Fibroblast of lung (primary cell): ENCODE measurements at places on chromosomes 3 and 15. TPM values are rescaled to one million over a fixed set of nuclear protein-coding genes. Genes with fewer than 3 reads are reported as not detected.

USP4 gene
- polyA plus RNA-seq: 47.1 and 53.9 TPM in 2 replicates

- DNase-seq: no peak
Observed at GRCh38 chr3:126527455-126528211, 3.7 kb downstream of the CHST13 start.

- no peak for DNase-seq
Observed at GRCh38 chr3:138640537-138640936, 32.0 kb downstream of the FAIM start.

DNA sequence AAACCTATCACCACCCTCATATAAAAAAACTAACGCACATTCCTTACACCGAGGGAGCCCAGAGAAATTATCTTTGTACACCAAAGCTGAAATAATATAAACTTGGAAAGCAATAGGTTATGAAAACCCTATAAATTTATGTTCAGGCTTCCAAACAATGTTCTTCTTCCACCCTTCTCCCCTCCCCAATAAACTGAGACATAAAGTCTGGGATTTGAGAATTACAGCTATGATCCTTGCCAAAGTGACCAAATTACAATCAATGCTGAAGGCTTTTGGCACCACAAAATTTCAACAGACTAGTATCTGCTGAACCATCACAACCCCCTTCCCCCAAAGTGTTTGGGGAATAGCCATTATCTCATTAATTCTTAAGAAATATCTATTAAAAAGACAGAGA lies 237.8 kb downstream of the FMN1 start:
- DNase-seq: no peak

DNA sequence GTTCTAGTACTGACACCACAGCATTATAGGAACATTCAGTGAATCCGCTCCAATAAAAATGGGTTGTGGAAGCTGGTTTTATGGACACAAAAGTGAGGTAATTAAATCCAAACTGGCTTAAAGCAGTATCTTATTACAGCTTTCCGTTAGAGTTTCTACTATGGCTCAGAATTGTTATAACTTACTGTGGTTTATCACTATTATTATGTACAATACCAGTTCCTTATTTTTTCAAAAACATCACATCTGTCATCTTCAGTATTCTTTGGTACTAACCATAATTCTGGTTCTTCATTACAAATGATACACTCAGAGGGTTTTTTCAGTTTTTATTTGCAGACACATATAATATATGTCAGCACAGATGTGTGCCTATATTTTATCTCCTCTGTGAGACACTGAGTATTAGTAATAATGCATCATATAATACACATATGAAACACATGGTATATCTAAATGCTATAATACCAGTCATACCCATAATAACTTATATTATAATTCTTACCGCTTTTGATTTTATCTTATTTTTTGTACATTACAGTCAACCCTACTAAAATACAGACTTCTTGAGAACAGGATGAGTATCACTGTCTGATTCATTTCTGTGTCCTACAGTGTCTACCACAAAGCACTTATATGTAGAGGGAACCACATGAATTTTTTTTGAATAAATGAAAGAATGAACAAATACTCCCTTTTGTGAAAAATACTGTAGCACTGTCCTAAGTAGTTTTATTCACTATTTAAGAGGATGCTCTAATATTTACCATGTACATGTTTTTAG lies 39.0 kb downstream of the CMSS1 start:
- no peak for DNase-seq

GRCh38 chr3:9251055-9251786 lies 1.8 kb upstream of the SRGAP3 start:
- DNase-seq: no peak

DNA sequence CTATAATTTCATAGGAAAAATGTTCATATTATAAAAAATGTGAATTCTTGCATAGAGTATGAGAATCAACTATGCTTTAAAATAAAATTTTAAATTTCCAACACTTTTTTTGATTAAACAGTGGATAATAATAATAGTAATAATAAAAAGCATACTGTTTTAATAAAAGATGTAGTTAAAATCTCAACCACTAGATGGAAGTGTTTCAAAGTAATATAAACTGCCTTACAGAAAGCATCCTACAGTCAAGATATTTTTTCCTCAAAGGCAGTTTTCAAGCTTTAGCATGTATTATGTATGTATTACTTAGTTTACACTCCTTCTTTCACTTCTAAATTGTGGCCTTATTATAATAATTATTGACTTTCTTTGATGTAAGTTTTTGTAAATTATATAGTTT lies 217.5 kb downstream of the CHL1 start:
- peak; percentile 27 for DNase-seq

GRCh38 chr15:68586274-68586961 lies 7.6 kb downstream of the CORO2B start:
- peak; percentile 49 for DNase-seq

DNA sequence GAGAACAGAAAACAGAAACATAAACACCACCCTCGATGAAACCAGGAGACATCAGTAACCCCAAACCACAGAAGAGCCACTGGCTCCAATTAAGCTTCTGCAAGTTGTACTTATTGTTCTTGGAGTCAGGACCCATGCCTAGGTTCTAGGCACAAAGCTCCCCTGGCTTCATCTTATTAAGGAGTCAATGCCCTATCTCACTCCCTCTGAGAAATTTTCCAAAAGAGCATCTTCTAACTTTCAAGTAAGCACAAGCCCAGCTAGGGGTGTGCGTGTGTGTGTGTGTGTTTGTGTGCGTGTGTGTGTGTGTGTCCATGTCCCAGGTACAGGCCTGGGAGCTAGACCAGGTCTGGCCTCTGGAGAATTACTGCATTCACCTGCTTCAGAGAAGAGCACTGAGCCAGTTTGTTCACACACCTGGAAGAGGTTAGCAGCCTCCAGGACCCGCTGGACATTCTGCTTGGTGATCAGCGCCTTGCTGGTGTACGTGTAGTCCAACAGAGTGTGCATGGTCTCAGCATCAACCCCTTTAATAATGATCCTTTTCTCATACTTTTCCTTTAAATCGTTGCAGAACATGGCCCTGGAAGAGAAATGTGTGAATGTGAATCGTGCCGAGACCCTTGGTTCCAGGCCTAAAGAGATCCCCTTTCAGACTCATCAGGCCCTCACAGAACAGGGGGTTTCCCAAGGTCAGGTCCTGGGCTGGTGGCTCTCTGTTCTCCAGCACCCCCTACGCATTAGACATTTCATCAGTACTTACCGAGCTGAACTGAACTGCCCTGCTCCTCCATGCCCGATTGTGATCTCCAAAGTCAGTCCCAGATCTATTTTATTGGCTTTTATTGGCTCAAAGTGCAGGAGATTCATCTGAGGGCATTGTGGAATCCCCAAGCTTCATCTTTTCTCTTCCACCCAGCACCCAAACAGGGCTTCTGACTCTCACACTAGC lies 27.8 kb downstream of the KLHL6 start:
- no peak for DNase-seq

DNA sequence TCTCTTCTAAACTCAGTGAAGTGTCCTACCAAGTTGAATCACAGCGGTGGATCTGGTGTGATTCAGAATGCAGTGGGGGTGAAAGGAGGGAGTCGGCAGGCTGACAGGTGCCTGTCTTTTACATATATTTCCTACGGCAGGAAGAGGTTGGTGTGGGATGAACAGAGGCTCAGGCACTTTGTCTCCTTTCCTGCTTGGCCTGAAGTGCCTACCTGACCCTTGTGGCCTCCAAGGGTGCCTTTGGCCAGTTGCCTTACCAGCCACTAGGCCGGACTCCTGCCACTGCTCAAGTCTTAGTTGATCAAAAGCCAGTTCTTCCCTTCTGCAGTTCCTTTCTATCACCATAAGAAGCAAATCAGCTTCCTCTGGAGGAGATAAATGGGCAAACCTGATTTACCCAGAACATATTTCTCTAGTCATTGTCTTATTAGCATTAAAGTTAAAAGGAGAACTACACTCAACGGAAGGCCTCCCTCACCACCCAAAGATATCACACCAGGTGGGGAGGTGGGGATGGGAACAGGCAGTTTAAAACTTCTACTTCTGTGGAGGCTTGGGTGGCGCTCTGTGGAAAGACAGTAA lies 52.1 kb downstream of the CRTC3 start:
- DNase-seq: no peak

SEMA7A gene
- 12.5 and 18.5 TPM in 2 replicates for polyA plus RNA-seq

GLCE gene
- 21.7 and 33.6 TPM in 2 replicates for polyA plus RNA-seq

GRCh38 chr3:24830230-24831152 lies 335.8 kb upstream of the THRB start:
- DNase-seq: no peak

DNA sequence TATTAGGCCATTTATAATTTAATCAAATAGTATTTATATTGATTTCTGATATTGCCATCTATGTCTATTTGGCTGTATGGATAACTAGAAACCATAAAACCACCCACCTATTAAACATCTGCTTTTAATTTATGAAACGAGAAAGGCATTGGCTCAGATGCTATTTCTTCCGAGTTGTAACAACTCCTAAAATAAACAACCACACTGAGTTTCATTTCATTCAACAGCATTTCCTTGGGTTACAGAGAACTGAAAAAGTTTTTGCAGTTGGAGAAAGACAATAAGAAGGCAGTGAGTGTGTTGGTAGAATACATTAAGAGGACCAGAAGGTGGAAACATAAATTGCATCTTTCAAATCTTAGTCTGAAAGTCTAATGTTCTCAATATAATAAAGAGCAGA lies 79.1 kb downstream of the AQR start:
- DNase-seq: peak; percentile 64

GRCh38 chr15:50318697-50319096 lies 36.3 kb downstream of the GABPB1 start:
- no peak for DNase-seq

DNA sequence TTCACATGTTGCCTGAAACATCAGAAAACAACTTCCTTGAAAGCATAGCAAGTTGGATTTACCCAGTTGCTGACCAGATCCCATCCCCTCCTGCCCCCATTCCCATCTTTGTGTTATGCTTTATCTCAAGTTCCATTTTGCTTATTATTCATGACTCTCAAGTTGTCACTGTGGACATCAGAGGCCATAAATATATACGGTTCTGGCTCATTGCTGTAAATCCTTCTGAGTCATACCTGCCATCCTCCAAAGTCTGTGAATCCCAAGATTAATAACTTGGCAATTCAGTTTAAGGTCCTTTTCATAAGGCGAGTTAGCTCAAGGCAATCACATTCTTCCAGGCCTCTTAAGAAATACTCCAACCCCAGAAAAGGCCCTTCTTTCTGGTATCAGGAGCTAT lies 126.2 kb upstream of the C2CD4B start:
- DNase-seq: no peak

GRCh38 chr3:141386611-141387111 lies 18.4 kb downstream of the ZBTB38 start:
- DNase-seq: no peak

DNA sequence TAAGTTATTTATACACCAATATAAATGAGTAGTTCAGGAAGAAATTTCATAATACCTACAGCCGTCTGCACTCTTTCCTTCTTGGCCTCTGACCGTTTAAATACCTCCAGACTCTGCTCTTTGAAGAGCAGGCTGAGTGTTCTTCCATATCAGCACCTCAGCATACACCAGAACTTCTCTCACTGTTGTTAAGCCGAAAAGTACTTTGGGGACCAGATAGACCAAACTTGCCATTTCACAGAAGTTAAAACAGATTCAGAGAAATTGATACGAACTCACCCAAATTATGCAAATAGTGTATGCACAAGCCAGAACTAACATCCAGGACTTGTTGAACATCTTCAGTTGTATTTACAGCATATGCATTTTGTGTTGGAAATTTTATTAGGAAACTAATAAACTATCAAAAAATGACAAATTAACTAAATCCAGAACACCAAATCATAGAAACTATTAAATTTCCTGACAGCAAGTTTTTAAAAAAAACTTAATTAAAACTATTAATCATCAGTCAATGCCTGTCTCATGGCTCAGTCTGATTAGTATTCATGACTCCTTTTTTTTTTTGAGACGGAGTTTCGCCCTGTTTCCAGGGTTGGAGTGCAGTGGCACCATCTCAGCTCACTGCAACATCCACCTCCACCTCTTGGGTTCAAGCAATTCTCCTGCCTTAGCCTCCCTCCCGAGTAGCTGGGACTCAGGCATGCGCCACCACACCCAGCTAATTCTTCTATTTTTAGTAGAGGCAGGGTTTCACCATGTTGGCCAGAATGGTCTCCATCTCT lies 24.1 kb downstream of the CGGBP1 start:
- DNase-seq: no peak

DNA sequence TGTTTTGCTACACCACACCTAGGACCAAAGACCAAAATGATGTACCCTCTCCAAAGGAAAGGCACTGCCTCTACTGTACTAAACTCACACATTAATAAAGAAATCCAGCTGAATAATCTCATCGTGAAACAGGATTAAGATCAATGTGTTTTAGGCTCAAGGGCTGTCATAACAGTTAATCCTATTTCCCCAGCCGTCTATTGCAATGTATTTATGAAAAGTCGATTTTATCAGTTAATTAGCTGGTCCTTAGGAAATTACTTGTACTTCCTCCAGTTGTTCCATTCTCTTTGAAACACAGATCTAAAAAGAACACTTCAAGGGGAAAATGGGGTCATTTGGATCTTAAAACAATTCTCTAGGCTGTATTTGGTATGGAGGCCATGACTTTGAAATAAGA lies 8.5 kb downstream of the ETV5 start:
- no peak for DNase-seq

ZNF619 gene
- polyA plus RNA-seq: 3.2 and 4.2 TPM in 2 replicates

- no peak for DNase-seq
Observed at GRCh38 chr3:56823421-56823926, 21.7 kb upstream of the ARHGEF3 start.

DNA sequence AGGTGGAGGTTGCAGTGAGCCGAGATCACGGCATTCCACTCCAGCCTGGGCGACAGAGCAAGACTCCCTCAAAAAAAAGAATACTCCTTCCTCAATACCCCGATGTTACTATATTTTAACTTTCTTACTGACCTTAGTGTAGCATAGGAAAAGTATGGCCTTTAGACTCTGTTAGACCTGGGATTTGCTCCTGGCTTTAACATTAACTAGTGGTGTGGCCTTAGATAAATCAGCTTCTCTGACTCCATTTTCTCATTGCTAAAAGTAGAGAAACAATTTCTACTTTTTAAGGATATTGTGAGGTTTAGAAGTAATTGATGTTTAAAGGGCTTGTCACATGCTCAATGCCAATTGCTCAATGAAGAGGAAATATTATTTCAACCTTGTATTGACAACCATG lies 7.6 kb upstream of the IL1RAP start:
- DNase-seq: no peak

- peak; percentile 75 for DNase-seq
Observed at GRCh38 chr3:151345859-151346258, 16.5 kb upstream of the P2RY13 start.

BCL2A1 gene
- polyA plus RNA-seq: 0.31 and 2.6 TPM in 2 replicates

- DNase-seq: no peak
Observed at GRCh38 chr3:42369832-42370231, 40.6 kb downstream of the LYZL4 start.
